ENCODE measurements at places on chromosomes 4 and X. TPM values are rescaled to one million over a fixed set of nuclear protein-coding genes. Genes with fewer than 3 reads are reported as not detected.

SMIM43 gene
- 1.0 TPM for total RNA-seq

GRCh38 chr4:89438102-89438831 is 130.7 kb upstream of the GPRIN3 start:
- peak; percentile 76 for DNase-seq

- no peak for DNase-seq
Measured at GRCh38 chrX:68550193-68550592, 51.3 kb downstream of the YIPF6 start.

- DNase-seq, result no peak
Measured at GRCh38 chr4:142512161-142512560, 333.9 kb downstream of the INPP4B start.

HSFX3 gene
- not detected for total RNA-seq

- DNase-seq, result no peak
Measured at GRCh38 chrX:55057675-55058249, 17.1 kb upstream of the PAGE2B start.

DNA sequence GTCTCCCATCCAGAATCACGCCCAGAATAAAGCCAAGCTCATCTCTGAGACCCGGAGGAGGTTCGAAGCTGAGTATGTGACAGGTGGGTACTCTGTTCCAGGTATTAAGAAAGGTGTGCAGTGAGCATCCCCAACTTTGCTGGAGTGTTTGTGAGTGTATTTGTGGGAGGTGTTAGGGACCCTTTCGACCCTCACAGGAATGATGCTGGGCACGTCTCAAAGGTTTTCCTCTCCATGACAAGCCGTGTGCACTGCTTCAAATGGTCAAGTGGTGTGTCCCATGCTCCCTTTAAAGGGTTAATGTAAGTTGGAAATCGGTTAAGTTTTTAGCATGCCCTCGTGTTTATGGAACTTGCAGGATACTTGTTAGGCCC is 442 bp downstream of the MOSPD2 start:
- DNase-seq, result no peak

DNA sequence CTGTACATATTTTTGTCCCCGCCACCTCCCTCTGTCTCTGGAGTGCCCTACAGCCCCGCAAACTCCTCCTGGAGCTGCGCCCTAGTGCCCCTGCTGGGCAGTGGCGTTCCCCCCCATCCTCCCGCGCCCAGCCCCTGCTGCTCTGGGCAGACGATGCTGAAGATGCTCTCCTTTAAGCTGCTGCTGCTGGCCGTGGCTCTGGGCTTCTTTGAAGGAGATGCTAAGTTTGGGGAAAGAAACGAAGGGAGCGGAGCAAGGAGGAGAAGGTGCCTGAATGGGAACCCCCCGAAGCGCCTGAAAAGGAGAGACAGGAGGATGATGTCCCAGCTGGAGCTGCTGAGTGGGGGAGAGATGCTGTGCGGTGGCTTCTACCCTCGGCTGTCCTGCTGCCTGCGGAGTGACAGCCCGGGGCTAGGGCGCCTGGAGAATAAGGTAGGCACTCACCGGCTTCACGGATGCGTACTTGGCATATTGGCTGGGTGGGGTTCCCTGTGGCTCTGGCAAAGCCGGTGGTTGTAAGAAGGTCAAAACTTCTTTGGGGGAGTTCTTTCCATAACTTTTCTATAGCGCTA is 653 bp downstream of the HHIP start:
- peak; percentile 38 for DNase-seq

DDX60 gene
- 4.1 TPM for total RNA-seq

DLG3 gene
- 71.2 TPM for total RNA-seq

MTMR8 gene
- 5.9 TPM for total RNA-seq

- DNase-seq, result no peak
Measured at GRCh38 chrX:53261355-53261972, 19.9 kb downstream of the IQSEC2 start.

GRCh38 chr4:11005300-11005699 is 320.7 kb upstream of the CLNK start:
- DNase-seq, result no peak

DNA sequence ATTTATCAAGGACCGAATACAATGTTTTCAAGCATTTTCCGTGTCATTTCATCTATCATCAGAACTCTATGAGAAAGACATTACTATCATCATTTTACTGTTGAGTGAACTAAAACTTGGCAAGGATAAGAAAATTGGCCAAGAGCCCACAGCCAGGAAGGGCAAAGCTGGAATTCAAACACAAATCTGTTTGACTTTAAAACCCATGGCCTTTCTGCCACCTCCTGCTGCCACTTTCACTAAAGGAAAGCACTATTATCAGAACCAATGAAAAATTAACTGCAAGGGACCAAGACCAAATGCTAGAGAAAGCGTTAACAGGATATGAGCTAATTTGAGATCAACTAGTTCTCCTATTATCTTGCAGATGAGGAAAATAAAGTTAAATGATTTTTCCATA is 2759.2 kb downstream of the ARAP2 start:
- DNase-seq, result no peak

GRCh38 chr4:186088523-186088922 is 16.0 kb upstream of the FAM149A start:
- DNase-seq, result no peak

GRCh38 chr4:87916626-87917025 is 58.9 kb upstream of the SPP1 start:
- no peak for DNase-seq

DNA sequence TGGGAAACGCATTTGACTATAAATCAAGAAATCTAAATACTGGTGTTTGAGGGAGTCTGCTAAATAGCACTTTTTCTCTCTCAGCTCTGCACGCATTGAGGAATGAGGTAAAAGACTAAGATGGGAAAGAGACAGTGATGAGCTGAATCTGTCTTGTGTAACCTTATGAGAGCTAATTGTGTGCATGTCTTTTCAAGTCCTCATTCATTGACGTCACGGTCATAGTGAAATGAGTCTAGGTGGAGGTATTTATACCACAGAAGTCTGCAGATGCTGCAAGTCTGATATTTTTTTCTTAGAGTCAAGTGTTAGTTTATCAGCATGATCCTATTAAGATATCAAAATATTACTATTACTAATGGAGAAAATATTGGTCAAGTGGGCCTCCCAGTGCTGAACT is 361.5 kb upstream of the HS3ST1 start:
- DNase-seq, result no peak

TRAM1L1 gene
- total RNA-seq, result 0.79 TPM

- DNase-seq, result no peak
Measured at GRCh38 chrX:17613979-17614588, 123.2 kb upstream of the SCML1 start.

GRCh38 chrX:52574416-52575275 is 57.8 kb upstream of the XAGE1B start:
- no peak for DNase-seq

DNA sequence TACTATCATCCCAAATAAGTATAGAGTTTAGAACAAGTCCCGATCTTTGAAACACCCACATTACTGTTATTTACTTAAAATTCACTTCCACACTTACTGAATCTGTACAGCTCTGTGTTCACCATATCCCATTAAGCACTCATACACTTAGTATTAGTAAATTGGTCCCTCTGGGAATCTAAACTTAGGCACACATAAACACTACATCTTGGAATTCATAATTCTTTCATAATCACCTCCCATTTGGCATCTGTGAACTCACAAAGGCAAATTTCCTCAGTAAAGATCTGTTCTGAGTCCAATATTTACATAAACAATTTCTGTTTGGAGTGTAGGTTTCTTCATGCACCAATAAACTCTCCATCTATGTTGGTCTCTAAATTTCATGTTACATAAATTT is 52.6 kb upstream of the PPARGC1A start:
- no peak for DNase-seq

DNA sequence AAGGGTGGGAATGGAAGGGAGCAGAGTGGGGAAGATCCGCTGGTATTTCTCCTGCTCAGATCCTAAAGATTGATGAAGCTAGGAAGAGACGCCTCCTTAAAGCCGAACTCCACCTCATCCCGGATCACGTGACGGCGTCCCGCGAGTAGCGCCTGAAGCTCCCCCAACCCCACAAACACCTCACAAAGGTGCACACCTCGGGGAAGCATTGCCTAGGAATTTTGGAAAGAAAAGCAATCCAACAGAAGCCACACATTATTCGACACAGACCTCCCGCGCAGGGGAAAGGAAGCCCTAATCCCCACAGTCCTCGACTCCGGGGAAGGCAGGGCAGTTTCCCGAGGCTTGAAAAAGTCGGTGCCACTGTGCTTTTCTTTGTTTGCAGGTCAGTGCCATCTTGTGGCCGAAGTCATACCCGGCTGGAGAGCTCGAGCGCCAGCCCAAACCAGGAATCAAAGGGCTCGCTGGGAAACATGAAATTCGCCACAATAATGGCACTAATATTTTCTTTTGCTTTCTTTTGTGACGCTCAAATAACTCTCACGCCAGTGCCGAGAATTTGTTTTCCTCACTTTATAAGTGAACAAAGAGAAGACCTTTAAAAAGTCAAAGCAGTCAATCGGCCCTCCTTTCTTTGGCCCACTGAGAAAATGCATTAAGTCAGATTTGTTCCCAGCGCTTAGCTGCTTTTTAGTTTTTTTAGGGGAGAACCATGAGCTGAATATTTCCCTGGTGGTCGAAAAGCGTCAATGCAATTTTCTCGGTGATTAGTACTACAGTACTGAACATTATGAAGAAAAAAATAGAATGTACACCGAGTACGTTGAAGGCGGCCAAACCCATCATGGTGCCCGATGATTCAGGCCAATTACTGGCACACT is at the start of gene NPY1R:
TSS of gene NPY1R (minus strand) at position 71 of the 881 bp plus-strand sequence. CDS start 6,042 bp downstream, outside the sequence.
- peak; percentile 87 for DNase-seq

PDLIM5 gene
- total RNA-seq, result 57.7 TPM

UGT2B10 gene
- total RNA-seq, result not detected

- no peak for DNase-seq
Measured at GRCh38 chr4:172716291-172716690, 452.3 kb upstream of the GALNT7 start.

GRCh38 chr4:144787365-144788258 is 141.7 kb downstream of the HHIP start:
- no peak for DNase-seq

GRCh38 chr4:97238956-97239666 is 904.2 kb downstream of the STPG2 start:
- no peak for DNase-seq

IQSEC2 gene
- total RNA-seq, result 8.4 TPM

DNA sequence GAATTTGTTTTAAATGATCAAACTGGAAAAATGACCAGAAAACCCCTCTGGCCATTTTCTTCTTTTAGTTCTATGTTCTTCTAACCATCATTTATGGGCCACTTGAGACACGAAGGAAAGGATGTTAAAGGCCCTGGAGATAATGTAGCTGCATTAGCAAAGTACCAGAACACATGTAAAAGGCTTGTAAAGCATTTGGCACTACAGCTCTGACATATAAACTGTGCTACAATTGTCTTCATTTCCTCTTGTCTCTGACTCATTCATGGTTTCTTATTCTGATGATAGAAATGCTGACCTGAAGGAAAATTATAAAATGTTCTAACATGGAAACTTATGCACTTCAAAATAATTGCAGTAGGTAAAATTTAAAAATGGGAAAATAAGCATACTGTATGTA is 388.7 kb downstream of the FAT4 start:
- no peak for DNase-seq

All from H9 (cell line).